ENCODE measurements at places on chromosomes 6 and 20. TPM values are rescaled to one million over a fixed set of nuclear protein-coding genes. Genes with fewer than 3 reads are reported as not detected.

The PRR18 gene
- 0.77 TPM for total RNA-seq

The KIF25 gene
- not detected for total RNA-seq

The MOG gene
- not detected for total RNA-seq

DNA sequence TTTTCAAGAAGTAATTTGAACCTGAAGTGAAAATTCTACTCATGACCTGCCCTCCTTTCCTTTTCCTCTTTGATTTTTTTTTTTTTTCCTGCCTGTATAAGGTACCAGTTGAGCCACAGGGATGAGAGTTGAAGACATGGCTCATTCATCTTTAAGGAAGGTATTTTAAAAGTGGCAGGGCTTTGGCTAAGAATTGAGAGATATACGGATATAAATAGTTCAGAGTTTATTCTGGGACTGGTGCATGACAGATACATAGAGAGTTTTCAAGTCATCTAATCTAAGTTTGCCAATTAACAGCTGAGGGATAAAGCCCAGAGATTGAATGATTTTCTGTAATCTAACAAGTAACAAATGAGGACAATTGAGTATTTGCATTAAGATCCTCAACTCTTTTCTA lies 69.8 kb downstream of the BTBD3 start:
- no peak overlapping the region for H3K4me3 ChIP-seq
- no peaks in the 10 kb centered on the region for H3K36me3 ChIP-seq
- peaks cover 3% of the 10 kb centered on the region for H3K4me1 ChIP-seq
- H3K27ac ChIP-seq, result no peak overlapping the region
- DNase-seq, result no peak
- no peaks in the 10 kb centered on the region for H3K27me3 ChIP-seq

DNA sequence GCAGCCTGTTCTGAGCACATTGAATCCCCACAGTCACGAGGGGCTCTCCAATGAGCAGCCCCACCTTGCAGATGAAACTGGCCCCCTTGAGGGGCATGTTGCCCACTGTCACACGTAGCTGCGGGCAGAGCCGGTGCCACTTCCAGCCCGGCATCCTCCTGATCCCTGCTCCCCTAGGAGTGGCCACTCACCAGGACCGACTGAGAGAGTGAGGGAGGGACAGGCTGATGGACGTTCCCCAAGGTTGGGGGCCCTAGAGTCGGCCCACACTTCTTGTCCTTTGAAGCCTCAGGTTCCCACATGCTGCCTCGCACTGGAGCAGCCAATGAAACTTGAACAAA lies 10.5 kb downstream of the ENTPD6 start:
- no peaks in the 10 kb centered on the region for H3K4me1 ChIP-seq
- H3K36me3 ChIP-seq, result no peaks in the 10 kb centered on the region
- H3K27ac ChIP-seq, result no peak overlapping the region
- DNase-seq, result no peak
- no peak overlapping the region for H3K4me3 ChIP-seq
- no peaks in the 10 kb centered on the region for H3K27me3 ChIP-seq

The RIPOR3 gene
- 5.6 TPM for total RNA-seq

- H3K4me1 ChIP-seq, result peaks cover 6% of the 10 kb centered on the region
- no peaks in the 10 kb centered on the region for H3K27me3 ChIP-seq
- no peaks in the 10 kb centered on the region for H3K36me3 ChIP-seq
- DNase-seq, result no peak
Measured at GRCh38 chr6:45717027-45717426, 298.6 kb downstream of the CLIC5 start.

The KCNK5 gene
- total RNA-seq, result 11.4 TPM

DNA sequence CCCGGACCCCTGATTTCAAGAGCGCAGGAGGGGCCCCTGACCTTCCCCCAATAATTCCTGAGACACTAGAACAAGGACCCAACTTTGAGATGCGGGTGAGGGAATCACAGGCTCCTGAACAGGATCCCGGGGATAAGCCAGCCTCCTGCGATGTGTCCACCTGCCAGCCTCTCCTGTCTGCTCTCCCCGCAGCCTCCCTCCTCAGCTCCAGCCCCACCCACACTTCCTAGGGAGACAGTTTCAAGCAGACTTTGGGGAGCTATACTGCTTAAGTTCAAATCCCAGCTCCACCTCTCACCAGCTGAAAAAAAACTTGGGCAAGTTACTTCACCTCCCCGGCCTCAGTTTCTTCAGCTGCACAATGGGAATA lies 50.8 kb downstream of the GRM4 start:
- no peak for DNase-seq
- no peaks in the 10 kb centered on the region for H3K27me3 ChIP-seq
- no peak overlapping the region for H3K4me3 ChIP-seq
- no peak overlapping the region for H3K27ac ChIP-seq
- no peaks in the 10 kb centered on the region for H3K4me1 ChIP-seq

The ZHX3 gene
- total RNA-seq, result 16.0 TPM

GRCh38 chr6:26224940-26225847 lies 138.0 kb downstream of the HFE start:
- H3K36me3 ChIP-seq, result no peaks in the 10 kb centered on the region
- H3K27ac ChIP-seq, result peak overlapping the region; percentile 95
- peak overlapping the region; percentile 21 for H3K4me3 ChIP-seq
- H3K4me1 ChIP-seq, result peaks cover 24% of the 10 kb centered on the region

Data from hepatocyte (in vitro differentiated cells).